ENCODE measurements at places on chromosomes 1 and 21.

DNA sequence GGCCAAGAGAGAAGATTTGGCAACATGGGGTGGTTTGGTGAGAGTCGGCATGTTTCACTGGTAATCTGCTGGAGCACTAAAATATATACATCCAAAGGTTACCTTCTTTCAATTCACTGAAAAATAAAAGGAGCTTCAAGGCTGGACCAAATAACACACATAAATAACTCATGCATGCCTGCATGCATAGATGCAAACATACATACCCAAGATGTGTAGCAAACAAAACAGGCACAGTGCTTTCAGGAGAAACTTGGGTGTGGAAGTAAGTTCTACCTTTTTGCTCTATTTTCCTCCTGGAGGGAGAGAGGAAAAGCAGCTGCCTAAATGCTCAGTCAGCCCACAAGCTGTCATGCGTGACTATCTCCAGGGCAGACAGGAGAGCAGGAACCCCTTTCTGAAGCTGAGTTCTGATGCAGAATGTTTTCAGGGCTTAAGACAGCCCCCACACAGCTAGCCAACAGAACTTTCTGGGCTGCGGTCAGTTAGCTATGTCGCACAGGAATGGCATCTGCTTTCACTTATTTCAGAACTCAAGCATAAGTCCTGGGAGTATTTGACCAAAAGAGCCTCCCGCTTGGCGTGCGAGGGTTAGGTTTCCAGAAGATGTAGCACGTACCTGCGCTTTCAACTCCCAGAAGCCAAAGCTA is 166.2 kb downstream of the TOMM20 start:
- DNase-seq: no peak

DNA sequence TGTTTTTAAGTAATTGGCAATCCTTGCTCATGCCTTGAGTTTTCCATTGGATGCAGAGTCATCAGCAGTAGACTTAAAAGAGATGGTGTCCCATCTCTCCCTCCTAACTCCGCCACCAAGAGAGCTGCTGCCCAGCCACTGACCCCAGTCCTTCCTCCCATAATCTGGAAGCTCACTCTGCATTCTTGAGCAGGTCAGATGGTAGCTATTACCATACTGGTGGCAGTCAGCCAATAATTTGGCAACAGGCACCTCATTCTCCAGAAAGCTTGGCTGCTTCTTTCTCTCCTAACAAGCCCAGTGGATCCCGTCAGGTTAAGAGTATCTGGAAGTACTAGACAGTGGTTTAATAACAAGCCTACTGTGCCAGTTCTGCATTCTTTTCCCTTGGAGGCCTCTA is 272.1 kb downstream of the ZNF648 start:
- no peak for DNase-seq

DNA sequence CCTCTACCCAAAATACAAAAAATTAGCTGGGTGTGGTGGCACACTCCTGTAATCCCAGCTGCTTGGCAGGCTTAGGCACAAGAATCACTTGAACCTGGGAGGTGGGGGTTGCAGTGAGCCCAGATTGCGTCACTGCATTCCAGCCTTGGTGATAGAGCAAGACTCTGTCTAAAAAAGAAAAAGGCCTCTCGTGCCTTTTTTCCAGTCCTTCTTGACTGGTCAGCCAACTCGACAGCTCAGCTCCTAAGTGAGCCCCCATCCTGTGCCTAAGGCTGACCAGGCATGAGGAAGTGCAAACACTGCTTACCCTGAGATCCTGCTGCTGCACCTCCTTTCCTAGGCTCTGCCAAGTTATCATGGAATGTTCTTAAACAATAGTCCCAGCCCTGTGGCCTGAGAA is 10.1 kb upstream of the PROK1 start:
- no peak for DNase-seq

DNA sequence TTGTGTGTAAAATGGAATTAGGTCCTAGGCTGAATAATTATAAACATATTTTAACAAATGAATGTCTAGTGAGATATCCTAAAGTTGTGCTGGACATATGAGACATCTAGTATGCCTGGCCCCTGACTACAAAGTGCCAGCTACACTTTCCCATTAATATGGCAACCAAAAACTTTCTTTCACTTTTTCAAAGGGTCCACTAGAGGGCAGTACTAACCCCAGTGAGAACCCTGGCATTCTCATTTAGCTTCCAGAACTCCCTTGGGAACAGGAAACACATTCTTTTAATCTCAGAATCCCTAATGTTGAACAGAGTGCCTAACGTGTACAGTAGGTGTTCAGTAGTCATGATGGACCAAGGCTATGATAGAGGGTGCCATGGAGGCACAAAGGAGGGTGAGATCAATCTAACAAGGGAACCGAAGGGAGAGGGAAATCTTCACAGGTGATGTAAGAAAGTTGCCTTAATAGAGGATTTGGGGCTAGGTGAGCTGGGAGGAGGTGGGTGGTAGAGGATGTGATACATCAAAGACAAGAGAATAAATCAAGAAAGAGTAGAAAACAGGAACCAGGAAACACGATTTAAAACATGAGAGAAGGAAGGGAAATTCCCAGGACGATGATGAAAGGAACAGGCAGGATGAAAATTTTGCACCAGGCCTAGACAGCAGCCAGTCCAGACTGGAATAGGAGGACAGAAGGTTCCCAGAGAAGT is 41.6 kb downstream of the NSL1 start:
- no peak for DNase-seq

GRCh38 chr1:226884966-226885820 is 14.8 kb downstream of the PSEN2 start:
- no peak for DNase-seq

DNA sequence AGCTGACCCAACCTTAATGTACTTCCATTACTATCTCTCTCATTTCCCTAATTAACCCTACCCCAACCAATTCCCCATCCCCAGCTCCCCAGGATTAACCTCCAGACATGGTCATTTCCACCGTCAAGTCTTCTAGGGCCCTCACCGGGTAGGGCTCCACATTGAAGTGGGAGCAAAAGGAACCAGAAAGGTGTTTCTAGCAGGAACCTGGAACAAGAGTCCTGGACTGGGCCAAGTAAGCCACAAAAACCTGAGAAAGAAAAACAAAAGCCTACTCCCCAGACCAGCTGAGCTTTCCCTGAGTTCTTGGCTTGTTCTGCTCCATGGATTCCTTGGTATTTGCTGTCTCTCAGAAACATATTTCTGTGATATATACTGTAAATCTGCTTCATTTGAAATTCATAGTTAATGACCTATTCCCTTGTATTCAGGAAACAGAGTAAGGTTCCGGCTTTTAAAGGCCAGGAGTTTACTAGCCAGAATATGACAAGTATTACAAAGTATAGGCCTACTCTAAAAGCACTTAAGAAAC is 58.4 kb downstream of the SYF2 start:
- DNase-seq: no peak

- DNase-seq: no peak
Measured at GRCh38 chr1:36232212-36233095, 8.2 kb downstream of the THRAP3 start.

DNA sequence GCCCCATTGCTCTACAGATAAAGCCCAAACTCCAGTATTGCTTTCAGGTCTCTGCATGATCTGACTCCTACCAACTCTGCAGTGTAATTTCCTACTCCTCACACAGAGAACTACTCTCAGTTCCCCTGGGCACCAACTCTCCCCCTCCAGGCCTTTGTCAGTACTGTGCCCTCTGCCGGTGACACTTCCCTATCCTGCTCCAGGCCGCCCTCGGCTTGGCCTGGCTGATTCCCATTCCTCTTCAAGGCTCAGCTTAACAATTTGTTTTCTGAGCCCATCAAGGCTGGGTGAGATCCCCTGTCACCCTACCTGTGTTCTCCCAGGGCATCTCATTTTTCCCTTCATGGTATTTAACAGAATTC is 2.6 kb downstream of the SLAMF8 start:
- DNase-seq: no peak

DNA sequence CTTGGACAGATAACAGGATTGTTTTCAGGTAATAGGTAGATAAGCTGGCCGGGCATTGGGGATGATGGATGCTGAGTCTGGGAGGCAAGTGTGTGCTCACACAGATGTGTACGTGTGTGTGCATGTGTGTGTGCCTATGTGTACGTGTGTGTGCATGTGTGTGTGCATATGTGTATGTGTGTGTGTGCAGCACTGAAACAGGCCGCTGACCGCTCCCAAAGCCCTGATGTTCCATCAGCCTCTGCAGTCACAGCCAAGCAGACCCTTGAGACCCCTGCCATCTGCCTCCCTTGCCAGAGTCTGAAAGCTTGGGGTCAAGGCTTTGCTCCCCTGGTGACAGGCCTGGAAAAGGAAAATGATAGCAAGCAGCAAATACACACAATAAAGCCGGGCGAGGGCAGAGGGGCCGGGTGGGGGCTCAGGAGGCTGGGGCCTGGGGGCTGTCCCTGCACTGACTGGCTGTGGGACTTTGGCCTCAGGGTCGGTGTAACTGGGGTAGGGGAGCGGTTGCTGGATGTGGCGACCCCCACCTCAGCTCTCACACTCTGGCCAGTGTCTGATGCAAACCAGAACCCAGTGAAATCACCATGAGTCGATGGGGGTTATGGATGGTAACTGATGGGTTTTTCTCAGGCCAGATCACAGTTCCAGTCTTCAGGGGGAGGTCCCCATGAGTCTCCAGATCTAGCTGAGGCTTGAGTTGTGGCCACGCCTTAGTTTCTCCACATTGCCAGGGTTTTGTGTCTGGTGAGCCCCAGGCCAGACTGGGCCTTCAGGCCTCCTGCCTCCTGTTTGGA is 9.2 kb upstream of the TNFRSF8 start:
- DNase-seq: no peak

DNA sequence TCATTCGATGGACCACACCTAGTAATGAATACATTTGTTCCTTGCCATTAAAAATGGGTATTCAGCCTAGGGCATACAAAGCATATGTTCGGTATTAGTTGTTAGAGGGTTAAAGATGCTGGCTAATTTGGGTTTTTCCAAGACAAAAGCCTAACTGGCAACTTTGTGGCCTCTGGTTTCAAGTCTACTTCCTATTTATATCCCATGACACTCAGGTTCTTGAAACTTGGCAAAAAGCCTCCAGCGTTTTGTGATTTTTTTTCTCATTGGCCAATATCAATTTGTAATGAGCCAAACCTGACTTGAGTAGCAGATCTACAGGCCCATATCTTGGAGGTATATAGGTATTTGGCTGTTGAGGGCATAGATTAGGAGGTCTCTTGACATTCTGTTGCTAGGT is 75.3 kb downstream of the C1orf21 start:
- no peak for DNase-seq

- no peak for DNase-seq
Measured at GRCh38 chr21:26118938-26119540, 51.5 kb downstream of the APP start.

DNA sequence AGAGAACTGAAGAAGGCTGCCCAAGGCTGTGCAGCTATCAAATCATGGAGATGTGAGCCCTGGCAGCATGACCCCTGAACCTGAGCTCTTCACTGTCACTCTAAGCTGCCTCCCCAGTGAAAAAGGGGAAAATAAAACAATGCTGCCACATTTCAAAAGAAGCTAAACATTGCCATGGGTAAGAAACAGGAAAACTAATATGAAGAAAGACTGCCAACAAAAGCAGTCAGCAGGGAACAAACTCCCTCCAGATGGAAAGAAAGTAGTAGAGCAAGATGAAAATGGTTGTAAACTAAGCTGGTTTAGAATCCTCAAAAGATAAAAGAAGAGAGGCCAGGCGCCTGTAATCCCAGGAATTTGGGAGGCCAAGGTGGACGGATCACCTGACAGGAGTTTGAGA is 36.2 kb upstream of the CSF1 start:
- DNase-seq: no peak

DNA sequence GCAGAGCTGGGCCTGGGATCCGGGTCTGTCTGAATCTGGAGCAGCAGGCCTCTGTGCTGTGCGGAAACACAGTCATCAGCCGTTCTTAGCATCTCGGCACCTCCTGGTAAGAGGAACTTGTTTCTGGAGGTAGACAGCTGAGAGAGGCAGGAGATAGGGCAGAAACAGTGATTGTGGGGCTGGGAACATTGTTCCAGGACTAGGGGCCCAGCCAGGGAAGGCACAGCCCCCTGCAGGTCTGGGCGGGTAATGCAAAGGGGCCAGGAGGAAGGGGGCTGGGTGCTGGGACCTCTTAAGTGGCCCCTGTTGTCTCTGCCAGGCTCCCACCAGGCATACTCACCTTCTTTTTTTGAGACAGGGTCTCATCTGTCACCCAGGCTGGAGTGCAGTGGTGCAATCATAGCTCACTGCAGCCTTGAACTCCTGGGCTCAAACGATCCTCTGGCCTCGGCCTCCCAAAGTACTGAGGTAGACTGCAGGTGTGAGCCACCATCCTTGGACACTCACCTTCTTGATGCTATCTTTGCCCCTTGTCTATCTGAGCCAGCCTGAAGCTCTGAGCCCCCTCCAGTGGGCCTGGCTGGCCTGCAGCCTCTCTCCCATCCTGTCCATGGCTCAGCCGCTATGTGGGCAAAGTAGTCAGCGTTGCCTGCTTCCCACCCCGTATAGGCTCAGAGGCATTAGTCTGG is 134.3 kb upstream of the ZBTB40 start:
- no peak for DNase-seq

- DNase-seq: no peak
Measured at GRCh38 chr21:14753466-14754258, 207.5 kb upstream of the SAMSN1 start.

GRCh38 chr1:203381151-203381751 is 30.3 kb upstream of the FMOD start:
- DNase-seq: no peak

GRCh38 chr1:81757398-81758020 is 43.2 kb upstream of the ADGRL2 start:
- no peak for DNase-seq

DNA sequence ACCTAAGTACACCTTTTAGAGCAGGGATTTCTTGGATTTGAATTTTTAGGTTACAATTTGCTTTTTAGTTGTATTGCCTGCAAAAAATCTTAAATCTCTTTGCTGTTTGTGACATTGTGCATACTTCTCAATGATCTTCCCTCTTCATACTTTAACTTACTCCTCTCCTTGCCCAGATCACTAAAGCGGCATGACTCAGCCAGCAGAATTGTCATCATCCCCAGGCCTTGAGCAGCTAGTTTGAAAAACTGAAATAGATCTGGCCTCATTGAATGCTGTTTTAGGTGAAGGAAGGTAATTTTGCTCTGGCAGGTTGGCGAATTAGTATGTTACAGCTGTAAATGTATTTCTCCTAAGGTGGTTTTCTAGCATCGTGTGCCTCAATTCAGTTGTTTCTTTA is 145.9 kb downstream of the RYR2 start:
- no peak for DNase-seq

GRCh38 chr1:203323587-203323986 is 18.3 kb downstream of the BTG2 start:
- no peak for DNase-seq

Data from activated CD8-positive, alpha-beta memory T cell treated with anti-CD3 and anti-CD28 coated beads, Interleukin-2, amount 50 U/mL, for 4 hours (primary cell).